Trophoblast cell (in vitro differentiated cells and primary cell): ENCODE measurements at places on chromosomes 12 and 14.

DNA sequence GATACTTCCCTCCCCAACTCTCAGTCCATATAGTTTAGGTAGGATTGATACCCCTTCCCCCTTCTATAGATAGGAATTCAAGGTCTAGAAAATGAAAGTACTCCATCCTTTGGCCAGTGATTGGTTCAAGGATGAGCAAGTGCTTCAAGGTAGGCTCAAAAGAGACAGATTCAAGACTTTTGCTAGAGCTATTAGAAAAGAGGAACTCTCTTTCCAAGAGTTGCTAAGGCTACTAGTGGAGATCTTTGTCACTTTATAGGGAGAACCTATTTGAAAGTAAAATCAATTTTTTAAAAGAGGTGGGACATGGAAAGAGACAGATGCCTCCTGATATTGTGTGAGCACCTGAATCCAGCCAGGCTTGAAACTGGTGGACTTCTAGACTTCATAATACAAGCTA lies 17.5 kb downstream of the POLE2 start:
- peaks cover 1% of the 10 kb centered on the region for H3K36me3 ChIP-seq
- H3K4me3 ChIP-seq, result no peak overlapping the region
- H3K4me1 ChIP-seq, result no peaks in the 10 kb centered on the region
- no peak overlapping the region for H3K27ac ChIP-seq

DNA sequence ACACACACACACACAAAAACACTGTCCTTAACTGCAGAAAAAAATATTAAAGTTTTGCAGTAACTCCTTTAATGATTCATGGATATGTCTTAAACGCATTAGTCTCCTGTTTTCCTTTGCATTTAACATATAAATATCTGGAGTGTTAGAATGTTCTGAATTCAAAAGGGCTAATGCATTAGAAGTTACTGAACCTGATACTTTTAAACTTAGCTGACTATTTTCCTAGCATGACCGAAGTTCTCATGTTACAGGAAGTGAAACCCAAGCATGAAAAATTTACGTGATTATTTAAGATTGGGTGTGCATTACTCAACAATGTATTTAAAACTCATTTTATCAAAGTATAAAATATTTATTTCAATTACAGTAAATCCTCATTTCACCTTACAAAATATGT lies 791.2 kb downstream of the FLRT2 start:
- no peak overlapping the region for H3K27ac ChIP-seq
- no peaks in the 10 kb centered on the region for H3K36me3 ChIP-seq
- H3K27me3 ChIP-seq, result no peaks in the 10 kb centered on the region
- H3K4me1 ChIP-seq, result no peaks in the 10 kb centered on the region
- DNase-seq, result no peak

- no peak for DNase-seq
- no peak overlapping the region for H3K4me3 ChIP-seq
- H3K27me3 ChIP-seq, result no peaks in the 10 kb centered on the region
Observed at GRCh38 chr14:51071857-51072256, 23.0 kb downstream of the TRIM9 start.

DNA sequence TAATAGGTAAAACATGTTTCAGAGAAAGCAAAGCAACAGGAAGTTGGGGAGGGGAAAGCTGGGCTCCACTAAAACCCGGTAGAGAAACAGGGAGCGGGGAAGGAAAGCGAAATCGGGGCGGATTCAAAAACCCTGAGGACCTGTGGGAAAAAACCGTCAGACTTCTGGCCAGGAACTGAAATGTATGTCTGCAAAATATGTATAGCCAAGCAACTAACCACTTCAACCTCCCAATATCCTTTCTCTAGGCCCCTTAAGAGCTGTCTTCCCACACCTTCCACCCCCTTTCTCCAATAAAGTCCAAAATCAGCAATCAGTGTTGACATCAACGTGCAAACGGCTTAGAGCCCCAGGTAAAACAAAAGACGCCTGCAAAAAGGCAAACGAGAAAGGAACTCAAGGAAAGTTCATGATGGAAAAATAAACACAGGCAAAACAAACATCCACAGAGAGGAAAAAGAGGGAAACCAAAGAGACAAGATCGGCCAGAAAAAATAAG lies 32.8 kb downstream of the SIX1 start:
- H3K27me3 ChIP-seq, result no peaks in the 10 kb centered on the region
- no peak overlapping the region for H3K27ac ChIP-seq
- H3K4me3 ChIP-seq, result no peak overlapping the region
- DNase-seq, result no peak

DNA sequence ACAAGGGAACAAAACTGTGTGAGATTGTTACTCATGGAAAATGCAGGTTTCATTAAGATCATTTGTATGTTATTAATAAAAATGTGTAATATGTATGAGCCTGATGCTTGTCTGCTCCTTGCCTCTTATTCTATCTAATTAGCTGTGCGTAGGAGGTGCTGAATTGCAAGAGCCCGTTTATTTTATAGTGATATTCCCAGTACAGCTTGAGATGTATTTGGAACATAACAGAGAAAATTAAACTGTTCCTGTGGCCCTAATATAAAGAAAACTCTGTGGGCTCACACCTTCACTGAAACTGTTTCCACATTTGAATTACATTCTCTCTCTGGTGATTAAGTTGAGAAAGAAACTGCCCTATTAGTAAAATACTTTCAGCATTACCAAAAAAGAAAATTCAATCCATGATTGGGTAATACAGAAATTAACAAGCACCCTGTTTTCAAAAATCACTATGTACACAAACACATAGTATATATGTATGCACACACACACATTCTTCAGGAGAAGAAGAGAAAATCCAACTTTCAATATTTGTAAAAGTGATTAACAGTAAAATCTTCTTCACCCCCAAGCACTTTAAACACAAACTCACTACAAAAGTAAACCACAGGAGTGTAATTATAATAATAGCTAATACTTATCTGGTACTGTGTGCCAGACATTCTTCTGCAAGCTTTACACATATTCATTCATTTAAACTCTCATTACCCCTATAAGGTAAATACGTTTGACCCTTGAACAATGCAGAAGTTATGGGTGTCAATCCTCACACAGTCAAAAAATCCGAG lies 233.2 kb downstream of the PHLDA1 start:
- H3K4me1 ChIP-seq, result no peaks in the 10 kb centered on the region
- DNase-seq, result no peak
- H3K36me3 ChIP-seq, result no peaks in the 10 kb centered on the region
- H3K27me3 ChIP-seq, result no peaks in the 10 kb centered on the region

DNA sequence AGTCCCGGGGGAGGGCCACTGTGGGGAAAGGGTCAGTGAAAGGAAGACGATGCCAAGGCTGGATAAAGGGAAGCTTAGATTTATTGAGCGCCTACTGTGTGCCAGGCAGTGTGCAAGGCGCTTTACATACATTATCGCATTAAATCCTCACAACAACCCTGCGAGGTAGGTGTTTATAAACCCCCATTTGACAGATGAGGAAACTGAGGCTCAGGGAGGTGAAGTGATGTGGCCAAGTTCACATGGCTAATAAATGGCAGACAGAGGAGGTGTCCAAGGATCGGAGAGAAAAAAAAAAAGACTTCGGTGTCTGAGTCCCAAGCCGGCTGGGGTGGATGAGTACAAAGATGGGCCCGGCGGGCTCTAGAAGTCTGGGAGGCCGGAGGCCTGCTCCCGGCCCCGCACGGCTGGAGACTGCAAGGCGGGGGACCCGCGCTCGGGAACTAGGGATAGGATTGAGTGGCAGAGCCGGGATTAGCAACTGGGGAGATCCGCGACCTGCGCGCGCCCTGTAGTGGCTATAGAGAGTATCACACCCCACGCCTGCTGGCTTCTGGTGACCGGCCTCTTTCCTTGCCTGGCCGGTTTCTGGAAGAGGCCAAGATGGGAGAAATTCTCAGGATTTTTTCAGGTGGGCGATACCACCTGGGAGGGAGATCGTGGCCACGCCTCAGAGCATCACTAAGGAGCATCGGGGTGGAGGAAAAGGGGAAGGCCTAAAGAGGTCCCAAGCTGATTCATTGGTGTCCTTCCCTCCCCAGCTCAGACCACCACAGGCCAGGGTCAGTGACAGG lies 3.9 kb downstream of the DDN start:
- no peak overlapping the region for H3K27ac ChIP-seq
- no peak overlapping the region for H3K4me3 ChIP-seq
- DNase-seq, result peak; percentile 88
- H3K27me3 ChIP-seq, result peaks cover 41% of the 10 kb centered on the region
- H3K36me3 ChIP-seq, result peaks cover under 1% of the 10 kb centered on the region
- peaks cover 24% of the 10 kb centered on the region for H3K4me1 ChIP-seq

- peaks cover 6% of the 10 kb centered on the region for H3K4me1 ChIP-seq
- peaks cover 14% of the 10 kb centered on the region for H3K27me3 ChIP-seq
- peak; percentile 3 for DNase-seq
- H3K27ac ChIP-seq, result no peak overlapping the region
Observed at GRCh38 chr14:24081739-24082211, 10.4 kb downstream of the CPNE6 start.

DNA sequence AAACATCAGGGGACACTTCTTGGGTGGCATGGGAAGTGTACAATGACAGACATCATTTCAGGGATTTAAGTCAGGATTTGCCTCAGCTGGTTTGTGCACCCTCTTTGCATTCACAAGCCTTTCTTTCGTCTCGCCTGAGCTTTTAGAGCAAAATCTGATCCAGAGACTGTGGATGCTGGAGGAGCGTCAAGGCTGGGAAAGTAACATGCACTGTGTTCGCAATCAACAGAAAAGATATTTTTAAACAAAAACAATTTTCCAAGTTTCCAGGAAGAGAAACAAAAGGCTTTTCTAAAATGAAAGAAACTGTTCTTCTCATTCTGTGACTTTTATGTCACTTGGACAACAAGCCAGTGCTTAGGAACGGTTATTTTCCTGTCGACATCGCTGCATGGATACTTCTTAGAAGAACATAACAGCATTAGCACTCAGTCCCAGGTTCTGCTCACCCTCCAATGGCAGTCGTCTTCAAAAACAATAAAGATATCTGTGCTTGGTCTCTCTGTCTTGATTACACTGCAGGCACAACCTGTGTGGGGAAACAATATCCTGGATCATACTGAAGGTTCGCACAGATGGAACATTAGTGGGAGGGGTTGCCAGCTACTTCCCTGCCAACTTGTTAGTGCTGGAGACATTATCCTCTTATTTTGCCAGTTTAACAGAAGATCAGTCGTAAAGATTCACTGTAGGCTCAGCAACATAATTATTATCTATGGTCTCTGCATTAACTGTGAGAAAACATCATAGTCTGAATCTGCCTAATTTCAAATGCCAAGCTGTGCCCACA lies 403.3 kb upstream of the ATP2B1 start:
- no peak for DNase-seq
- H3K36me3 ChIP-seq, result no peaks in the 10 kb centered on the region
- no peak overlapping the region for H3K27ac ChIP-seq
- H3K4me3 ChIP-seq, result no peak overlapping the region
- no peaks in the 10 kb centered on the region for H3K4me1 ChIP-seq
- no peaks in the 10 kb centered on the region for H3K27me3 ChIP-seq

DNA sequence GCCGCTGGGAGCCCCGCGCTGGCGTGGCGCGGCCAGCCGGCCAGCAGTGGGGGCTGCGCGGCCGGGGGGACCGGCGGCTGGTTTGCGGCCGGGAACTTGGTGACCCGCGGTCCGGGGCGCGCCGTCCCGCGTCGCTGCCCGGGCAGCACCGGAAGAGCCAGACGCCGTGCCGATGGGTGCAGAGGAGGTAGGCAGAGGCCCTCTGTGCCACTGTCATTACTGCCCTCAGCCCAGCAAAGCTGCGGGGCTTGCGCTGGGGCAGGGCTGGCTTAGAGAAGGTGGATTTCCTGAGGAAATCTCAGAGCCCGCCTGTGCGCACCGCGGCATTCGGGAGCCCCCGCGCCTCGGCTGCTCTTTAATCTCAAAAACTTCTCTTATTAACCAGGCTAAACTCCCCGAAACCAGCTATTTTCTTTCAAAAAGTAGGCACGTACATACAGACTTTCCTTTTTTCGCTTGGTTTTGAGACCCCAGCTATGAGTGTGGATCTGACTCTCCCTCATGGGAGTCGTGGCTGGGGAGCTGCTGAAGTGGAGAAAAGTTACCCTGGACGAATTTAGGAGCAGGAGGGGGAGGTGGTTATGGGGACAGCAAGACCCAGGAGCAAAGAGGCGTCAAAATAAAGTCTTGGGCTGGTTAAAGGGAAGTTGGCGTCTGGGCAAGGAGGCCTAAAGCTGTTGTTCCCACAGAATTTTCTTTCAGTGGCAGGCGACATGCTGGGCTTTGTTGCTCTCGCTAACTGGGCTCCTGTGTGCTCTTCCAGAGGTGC lies 802 bp downstream of the SUSD6 start:
- H3K4me1 ChIP-seq, result peaks cover 2% of the 10 kb centered on the region
- no peaks in the 10 kb centered on the region for H3K36me3 ChIP-seq
- no peaks in the 10 kb centered on the region for H3K27me3 ChIP-seq
- DNase-seq, result peak; percentile 44

DNA sequence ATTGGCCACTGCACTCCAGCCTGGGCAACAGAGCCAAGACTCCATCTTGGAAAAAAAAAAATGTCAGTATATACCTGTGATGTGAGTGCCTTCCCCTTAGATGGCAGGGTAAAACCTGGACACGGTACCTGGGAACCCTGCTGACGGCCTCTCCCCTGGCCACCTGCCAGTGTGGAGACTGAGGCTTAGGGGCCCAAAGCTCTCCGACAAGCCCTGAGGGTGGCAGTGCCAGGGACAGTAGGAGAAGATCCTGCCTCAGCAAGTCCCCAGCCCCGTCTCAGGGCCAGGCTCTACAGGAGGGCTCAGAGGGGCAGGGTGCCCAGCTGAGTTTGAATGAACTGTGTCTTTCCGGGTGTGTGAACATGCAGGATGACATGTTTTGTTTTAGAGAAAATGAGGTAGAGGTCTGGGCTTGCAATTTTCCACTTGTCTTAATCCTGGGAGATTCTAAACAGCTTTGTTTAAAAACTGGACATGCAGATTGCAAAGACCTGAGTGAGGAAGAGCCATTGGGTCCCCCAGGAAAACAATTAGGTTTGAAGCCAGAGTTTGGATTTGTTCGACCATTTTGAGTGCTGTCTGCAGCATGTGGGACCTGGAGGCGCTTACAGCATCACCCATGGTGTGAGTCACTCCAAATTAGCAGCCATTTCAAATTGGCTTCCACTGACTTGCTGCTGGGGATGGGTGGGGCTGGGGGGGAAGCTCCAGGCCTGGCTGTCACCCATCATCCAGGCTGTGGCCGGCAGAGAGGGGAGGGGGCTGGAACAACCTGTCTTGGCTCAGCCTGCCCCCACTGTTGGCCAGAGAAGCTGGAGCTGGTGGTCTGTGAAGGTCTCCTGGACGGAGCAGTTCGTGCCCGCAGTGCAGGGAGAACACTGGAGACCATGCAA lies 10.8 kb downstream of the TSPAN9 start:
- peak; percentile 48 for DNase-seq
- peaks cover 3% of the 10 kb centered on the region for H3K4me1 ChIP-seq
- no peaks in the 10 kb centered on the region for H3K27me3 ChIP-seq
- no peak overlapping the region for H3K27ac ChIP-seq
- H3K36me3 ChIP-seq, result peaks cover 9% of the 10 kb centered on the region

DNA sequence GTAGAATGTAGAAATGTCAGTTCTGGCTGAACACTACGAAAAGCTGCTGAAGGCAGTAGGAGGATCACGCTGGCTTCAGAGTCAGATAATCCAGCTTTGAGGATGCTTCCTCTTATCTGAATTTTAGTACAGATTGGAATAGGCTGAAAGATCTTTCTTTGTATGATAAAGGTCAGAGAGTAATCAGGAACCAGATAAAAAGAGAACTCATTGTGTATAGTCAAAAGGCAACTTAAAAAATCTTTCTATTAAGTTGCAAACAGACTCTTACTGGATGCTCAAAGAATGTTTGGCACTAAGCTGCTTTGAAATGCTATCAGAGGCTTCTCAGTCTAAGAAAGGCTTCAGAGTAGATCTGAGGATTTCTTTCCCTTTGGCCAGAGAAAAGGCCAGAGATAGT lies 21.8 kb upstream of the TRHDE start:
- no peaks in the 10 kb centered on the region for H3K27me3 ChIP-seq
- H3K4me3 ChIP-seq, result no peak overlapping the region
- no peaks in the 10 kb centered on the region for H3K36me3 ChIP-seq
- no peak for DNase-seq
